Tibial artery (tissue), 4 donors: ENCODE measurements at places on chromosomes 1 and 21.

DNA sequence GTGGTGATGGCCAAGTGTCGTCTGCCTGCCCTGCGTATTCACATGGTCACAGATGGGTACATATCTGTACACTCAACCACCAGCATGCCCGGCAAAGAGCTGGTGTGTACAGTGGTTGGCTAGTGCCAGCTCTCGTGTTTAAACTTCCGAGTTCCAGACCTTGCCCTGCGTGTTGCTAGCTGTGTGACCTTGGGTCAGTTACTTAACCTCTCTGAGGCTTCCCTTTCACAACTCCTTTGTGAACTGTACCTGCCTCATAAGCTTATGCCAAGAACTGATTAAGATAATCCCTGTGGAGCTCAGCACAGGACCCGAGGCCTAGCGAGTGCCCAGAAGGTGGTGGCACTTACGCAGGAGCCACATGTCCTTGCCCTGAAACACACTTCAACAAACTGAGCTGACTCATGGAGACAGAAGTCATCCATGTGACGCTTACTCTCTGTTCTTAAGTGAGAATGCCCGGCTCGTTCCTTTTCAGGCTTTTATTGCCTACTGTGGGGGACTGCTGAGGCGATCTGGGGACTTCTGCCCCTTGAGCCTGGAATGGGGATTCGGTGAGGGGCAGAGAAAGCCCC lies 55.4 kb downstream of the ALPL start:
- no peak for DNase-seq

GRCh38 chr1:215421744-215422143 lies 145.4 kb upstream of the KCTD3 start:
- no peak for DNase-seq

DNA sequence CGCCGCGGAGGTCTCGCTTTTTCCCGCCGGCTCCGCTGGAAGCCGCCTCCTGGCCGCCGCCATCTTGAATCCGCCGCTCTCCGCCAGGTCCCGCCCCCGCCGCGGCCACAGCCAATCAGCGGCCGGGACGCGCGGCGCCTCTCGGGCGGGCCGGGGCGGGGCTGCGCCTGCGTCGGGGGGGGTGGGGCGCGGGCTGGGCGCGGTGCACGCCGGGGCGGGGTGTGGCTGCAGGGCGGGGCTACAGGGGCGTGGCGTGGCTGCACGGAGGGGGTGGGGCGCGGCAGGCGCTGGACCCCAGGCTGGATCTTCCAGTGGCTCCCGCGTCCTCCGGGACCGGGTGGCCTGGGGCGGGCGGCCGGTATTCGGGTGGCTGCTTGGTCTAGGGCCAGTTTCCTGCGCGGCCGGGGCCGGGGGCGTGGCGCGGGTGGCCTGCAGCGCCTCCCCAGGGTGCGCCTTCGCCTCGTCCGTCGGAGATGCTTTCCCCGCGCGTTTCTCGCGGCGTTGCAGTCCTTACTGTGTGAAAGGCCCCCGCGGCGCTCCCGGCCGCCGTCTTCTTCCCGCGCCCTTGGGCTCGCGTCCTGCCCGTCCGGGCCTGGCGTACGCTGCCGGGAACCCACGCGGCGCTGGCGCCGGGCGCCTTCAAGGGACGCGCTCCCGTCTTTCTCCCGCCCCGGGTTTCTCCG lies 575 bp downstream of the PCNT start:
- peak; percentile 75 for DNase-seq

DNA sequence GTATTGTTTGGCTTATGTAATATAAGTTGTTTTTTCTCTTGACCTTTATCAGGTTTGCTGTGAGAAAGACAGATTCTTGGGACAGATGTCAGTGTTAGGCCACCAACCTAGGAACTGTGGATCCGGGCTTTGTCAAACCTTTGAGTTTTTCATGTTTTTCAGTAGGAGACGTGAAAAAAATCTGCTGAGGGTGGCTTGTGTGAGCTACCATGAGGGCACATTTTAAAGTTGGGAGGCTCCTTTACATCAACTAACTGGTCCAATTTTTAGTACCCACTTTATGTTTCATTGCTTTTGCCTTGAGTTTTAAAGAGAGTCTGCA lies 801 bp downstream of the RPS6KC1 start:
- DNase-seq: no peak

GRCh38 chr1:41713557-41714327 lies 205.0 kb downstream of the HIVEP3 start:
- no peak for DNase-seq

DNA sequence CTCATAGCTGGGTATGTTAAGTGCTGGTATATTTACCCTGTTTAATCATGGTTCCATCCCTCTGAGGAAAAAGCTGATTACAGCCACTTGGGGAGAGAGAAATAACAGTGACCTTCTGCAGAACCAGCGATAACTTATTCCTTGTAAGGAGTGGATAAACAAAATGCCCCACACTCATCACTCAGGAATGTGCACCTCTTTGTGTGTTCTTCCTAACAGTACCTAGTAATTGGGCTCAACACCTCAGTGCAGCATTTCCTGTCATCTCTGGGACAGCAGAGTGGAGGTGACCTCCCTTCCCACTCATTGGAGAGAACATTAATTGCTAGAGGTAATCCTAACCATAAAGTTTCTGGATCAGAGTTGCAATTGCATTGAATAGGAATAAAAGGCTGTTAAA lies 112.5 kb upstream of the F3 start:
- no peak for DNase-seq

- DNase-seq: no peak
These were observed 150.5 kb upstream of the RUNX3 start for GRCh38 chr1:25080294-25081209.

- DNase-seq: no peak
These were observed 187.0 kb downstream of the KCTD3 start for GRCh38 chr1:215754112-215754511.

- no peak for DNase-seq
These were observed 103.9 kb upstream of the DUSP10 start for GRCh38 chr1:221845650-221846371.

DNA sequence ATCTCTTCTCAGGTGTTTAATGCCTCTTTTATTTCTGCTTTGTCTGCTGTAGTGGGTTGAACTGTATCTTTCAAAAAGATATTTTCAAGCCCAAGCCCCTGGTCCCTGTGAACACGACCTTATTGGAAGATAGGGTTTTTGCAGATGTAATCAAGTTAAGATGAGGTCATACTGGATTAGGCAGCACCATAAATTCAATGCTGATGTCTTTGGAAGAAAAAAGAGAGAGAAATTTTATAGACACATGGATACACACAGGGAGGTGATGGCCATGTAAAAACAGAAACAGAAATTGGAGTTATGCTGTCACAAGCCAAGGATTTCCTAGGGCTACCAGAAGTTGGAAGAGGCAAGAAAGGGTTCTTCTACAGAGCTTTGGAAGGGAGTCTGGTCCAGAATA lies 301.4 kb downstream of the KCTD3 start:
- DNase-seq: no peak

- no peak for DNase-seq
These were observed 63.7 kb upstream of the LPGAT1 start for GRCh38 chr1:211894312-211894711.

DNA sequence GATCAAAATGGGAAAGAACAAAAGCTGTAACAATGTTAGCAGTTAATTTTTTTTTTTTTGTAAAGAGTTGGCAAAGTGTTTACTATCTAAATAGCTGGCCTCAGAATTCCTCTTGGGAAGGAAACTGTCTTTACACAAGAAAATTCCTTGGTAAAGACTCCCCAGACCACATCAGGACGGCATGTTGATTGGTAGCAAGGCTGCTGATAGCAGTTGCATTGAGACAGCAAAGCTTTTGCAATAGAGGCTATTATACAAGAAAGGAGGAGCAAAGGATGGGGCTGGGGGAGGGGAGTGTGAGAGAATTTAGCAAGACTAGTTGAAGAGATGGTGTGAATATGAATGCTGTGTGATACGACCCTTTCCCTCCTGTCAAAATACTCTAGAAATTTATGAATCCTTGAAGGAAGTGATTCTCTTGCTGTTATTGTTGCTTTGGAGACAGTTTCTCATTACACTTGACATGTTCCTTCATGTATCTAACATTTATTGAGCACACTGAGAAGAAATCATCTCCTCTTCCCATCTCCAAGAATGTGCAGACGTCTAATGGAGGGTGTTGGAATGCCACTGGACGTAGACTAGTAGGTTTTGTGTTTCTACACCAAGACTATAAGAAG lies 355.6 kb downstream of the SIPA1L2 start:
- no peak for DNase-seq

DNA sequence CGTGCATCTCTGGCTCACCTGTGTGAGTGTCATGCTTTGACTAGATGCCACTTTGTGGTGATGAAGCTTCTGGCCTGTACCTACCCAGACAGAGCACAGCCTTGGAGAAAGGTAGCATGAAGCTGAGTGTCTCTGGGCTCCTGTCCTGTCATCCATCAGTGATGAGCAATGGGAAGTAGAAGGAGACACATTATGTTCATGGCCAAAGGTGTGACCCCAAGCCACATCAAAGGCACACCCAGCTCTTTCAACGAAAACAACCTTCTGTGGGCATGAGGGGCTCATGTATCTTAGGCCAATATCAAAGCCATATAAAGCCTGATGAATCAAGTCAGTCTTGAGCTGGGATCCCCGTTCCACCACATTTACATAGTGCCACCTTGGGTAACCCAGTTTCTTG lies 1.0 kb upstream of the CLIC6 start:
- no peak for DNase-seq

DNA sequence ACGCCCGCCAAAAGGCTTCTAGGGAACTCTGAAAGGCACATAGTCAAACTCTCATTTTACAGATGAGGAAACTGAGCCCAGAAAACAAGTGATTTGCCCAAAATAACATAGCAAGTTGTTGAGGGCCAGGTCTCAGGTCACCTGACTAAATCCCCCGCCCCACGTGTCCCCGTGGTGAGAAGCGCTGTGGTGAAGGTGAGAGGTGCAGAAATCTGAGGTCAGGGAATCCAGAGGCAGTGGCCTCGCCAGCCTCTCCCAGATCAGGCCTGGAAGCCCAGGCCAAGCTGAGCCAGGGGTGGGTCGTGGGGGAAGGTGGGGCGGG lies 5.1 kb downstream of the HDGF start:
- DNase-seq: no peak

- DNase-seq: no peak
These were observed 42.9 kb downstream of the PTBP2 start for GRCh38 chr1:96764469-96764868.
